ENCODE measurements at places on chromosomes 16 and 17.
A peak's percentile ranks its signal among the peaks of the same experiment; 100 is the strongest.

DNA sequence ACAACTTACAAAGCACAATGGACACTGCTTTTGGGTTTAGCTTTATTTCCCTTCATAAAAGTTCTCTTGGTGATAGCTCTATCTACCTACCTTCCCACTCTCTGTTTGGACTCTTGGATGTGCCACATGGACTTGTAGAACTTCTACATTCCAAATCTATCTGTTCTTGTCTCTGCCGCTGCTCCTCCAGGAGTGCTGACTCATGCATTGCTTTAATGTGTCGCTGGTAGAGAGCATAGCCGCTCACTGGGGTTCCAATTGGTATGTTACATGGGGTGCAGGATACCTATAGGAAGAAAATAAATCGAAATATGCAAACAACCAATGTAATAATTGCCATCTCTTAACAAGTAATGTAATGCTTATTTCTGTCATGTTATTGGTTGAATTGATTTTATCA is 92.1 kb downstream of the TTC19 start:
- no peak for DNase-seq

DNA sequence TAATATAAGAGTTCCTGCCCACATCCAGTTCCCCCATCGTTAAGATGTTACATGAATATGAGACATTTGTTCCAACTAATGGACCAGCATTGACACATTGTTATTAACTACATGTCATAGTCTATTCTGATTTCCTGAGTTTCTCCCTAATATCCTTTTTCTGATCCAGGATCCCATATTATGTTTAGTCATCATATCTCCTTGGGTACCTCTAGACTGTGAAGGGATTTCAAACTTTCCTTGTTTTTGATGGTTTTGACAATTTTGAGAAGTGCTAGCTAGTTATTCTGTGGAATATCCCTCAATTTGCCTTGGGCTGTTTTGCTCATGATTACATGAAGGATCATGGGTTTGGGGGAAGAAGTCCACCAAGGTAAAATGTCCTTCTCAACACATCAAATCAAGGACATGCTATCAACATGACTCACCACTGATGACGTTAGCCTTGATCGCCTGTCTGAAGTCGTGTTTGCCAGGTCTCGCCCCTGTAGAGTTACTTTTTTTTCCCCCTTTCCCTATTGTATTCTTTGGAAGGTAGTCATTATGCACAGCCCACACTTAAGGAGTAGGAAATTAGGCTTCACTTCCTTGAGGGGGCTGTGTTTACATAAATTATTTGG is 42.5 kb downstream of the CACNG3 start:
- DNase-seq = no peak

DNA sequence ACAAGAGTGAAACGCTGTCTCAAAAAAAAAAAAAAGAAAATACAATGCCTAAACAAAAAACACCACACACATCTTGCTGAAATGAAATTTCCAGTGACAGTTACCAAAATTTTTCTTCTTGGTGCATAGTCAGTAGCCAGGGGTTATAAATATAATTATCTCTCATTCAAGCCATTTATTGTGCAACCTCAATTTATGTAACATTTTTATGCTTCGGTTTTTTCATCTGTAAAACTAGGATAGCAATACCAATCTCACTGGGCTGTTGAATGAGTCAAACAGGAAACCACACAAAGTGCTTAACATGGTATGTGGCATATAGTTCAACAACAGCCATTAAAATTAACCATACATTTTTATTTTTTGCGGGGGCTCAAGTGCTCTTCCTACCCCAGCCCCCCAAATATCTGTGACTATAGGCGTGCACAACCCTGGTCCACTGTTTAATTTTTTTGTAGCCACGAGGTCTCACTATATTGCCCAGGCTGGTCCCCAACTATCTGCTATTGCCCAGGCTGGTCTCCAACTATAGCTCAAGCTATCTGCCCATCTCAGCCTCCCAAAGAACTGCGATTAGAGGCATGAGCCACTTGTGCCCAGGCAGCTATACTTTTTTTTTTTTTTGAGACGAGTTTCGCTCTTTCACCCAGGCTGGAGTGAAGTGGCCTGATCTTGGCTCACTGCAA is 2.6 kb downstream of the COG4 start:
- DNase-seq = peak; percentile 58

- DNase-seq = peak; percentile 69
Measured at GRCh38 chr17:51257150-51258081, 2.4 kb downstream of the MBTD1 start.

- DNase-seq = peak; percentile 96
Measured at GRCh38 chr16:14013571-14014283, 57.4 kb upstream of the MRTFB start.

DNA sequence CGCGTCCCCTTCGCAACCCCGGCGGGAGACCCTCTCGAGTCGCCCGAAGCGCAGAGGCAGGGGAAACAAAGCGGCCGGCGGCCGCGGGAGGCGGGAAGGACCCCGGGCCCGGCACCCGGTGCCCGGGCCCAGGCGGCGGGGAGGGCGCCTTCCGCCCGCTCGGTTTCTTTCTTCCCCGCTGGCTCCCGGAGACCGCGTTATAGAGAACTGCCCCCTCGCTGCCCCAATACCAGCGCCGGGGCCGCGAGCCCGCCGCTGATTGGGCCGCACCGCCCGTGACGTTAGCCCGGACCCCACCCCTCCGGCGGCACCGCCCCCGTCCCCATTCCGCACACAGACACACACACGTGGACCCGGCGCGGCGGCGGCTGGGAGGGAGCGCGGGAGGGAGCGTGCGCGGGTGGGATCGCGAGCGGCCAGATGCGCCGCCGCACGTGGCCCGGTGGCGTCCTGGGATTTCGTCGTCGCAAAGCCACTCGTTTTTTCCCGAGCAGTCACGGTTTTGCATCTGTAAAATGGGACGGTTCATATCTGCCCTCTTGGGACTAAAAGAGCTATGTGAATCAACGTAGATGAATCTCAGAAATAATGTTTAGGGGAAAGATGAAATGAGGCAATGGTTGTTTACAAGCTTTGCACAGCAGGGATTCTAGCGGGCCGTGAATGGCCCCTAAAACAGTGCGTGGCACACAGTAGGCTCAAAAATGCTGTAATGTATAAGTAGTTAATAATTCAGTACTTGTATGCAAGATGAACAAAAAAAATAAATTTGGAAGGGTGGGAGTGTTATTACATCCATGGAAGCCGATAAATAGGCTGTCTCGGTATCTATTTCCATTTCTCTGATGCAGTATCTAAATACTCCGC is at the start of gene EPOP:
EPOP (minus strand) TSS at position 209 of the 867 bp plus-strand sequence. CDS start 462 bp downstream, outside the sequence.
- peak; percentile 95 for DNase-seq

- DNase-seq = no peak
Measured at GRCh38 chr16:2769100-2769529, 8.0 kb downstream of the ELOB start.

DNA sequence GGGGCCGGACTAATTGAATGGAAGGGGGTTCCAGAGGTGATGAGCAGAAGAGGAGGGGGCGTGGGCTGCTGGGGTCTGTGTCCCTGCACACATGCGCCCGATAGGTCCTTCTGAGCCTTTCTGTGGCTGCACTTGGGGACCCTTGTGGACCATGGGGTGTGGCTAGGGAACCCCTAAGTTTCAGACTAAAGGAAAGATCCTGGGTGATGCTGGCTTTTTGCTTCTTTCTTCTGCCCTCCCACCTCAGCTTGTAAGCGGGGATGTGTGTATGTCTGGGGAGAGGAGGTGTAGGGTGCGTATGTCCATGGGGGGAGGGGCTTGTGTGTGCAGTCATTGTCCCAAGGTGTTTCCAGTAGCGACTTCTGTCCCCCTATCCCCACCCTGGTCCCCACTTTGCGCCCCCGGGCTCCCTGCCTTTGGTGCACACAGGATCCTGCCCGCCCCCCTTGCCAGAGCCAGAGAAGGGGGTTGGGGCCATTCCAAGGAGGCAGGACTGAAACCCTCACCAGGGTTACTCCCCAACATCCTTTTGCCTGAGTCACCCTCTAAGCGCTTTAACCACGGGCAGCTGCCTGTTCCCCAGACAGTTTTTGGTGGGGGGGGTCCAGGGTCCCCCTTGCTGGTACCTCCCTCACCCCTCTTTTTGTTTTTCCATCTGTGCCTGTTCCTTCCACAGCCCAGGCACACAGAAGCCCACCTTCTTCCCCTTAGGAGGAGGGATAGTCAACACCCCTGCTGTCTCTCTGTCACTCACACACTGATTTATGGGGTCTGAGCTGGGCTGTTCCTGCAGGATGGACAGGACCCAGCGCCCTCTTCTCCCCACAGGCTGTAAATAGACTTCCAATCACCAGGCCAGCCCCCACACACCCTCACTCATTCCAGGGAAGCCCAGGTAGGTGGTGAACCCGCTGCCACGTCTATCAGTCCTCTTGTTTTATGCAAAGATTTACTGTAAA is 83.2 kb downstream of the ARHGAP23 start:
- DNase-seq = peak; percentile 60

GRCh38 chr17:21289175-21289901 is 4.8 kb downstream of the MAP2K3 start:
- no peak for DNase-seq

- no peak for DNase-seq
Measured at GRCh38 chr17:43403846-43404245, 5.1 kb downstream of the ARL4D start.

DNA sequence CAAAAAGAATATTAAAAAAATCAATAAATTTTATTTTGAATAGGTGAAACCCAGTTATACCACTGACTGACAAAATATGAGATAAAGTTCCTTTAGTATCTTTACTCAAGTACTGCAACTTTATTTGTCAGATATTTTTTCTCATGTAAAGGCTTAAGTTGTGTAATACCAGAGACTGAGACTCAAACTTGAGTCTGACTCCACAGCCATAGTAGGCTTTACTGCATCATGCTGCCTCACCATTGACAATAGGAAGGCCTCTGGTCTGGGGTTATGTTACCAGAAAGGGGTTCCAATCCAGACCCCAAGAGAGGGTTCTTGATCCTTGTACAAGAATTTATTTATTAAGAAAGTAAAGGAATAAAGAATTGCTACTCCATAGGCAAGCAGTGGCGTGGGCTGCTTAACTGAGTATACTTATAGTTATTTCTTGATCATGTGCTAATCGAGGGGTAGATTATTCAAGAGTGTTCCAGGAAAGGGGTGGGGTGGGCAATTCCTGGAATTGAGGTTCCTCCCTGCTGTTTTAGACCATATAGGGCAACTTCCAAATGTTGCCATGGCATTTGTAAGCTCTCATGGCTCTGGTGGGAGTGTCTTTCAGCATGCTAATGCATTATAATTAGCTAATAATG is 187.4 kb upstream of the WSB1 start:
- no peak for DNase-seq

GRCh38 chr17:27217631-27218030 is 76.3 kb upstream of the WSB1 start:
- no peak for DNase-seq

DNA sequence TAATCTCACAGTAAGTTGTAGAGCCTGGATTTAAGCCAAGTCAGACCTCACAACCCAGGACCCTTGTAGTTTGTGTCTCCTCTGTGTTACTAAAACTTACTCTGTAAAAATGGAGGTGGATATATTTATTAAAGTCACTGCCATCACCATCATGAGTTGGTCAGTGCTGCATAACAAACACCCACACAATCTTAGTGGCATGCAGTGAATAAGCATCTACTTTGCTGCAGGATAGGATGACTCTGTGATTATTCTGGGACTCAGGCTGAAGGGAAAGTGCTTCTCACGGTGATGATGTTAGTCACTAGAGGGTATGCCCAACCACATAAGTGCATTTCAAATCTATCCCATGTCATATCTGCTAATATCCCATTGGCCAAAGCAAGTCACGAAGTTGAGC is 398.7 kb downstream of the XYLT1 start:
- no peak for DNase-seq

DNA sequence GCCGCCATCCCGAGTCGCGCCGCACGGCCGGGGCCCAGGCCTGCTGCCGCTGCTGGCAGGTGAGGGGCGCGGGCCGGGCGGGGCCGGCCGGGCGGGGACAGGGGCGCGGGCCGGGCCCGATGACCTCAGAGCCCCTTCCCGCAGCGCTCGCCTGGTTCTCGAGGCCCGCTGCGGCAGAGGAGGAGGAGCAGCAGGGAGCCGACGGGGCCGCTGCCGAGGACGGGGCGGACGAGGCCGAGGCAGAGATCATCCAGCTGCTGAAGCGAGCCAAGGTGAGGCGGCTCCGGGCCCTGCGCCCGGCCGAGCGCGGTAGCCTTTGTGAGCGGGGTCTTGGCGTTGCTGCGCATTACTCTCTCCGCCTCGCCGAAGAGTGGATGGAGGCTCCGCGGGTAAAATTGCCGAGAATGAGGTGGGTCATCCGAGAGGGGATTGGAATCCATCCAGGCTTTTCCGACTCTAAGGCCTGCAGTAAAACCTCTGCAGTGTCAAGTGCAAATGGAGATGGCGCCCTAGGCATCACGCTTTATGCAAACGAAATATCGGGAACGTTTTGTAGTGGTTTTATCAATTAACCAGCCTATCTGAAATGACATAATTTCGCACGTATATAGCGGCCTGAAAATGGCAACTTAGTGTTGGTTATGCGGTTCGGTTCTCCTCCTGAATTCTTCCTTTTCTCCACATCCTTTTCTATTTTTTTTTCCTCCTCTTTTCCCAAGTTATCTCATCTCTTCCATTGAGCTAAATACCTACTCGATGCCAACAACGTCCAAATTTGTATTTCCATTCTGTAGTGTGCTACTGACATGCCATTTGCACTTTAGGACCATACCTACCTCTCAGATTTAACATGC is 577 bp downstream of the TTC19 start:
- peak; percentile 69 for DNase-seq

DNA sequence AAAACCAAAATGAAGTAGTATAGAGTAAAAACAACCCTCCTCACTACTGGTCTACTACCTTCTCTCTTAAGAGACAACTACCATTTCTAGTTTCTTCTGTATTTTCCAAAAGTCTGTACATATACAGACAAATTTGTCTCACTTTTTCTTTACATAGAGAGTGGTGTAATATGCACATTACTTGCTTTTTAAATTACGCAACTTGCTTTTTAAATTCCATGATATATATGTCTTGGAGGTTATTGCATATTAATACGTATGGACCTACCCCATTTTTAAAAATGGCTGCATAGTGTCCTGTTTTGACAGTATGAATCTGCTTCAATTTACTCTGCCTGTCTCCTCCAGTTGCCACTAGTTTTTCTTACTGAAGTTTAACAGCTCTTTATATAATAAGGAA is 42.5 kb upstream of the AQP8 start:
- no peak for DNase-seq

DNA sequence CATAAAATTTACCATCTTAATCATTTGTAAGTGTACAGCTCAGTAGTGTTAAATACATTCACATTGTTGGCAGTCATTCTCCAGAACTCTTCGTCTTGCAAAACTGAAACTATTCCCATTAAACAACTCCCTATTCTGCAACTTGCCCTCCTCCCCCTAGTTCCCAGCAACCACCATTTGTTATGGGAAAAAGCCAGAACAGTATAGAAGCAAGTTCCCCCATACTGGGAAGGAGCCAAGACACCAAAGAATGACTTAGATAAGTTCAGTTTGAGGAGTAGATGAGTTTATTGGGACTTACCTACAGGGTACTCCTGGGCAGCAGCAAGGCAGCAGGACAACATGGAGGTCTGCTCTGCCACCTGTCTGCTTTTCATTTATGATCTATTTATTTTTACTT is 39.3 kb upstream of the TEKT1 start:
- DNase-seq = no peak
